NK-92 treated with Interleukin-12 subunit alpha and Interleukin-12 subunit beta, amount 100 ng/mL, for 24 hours (cell line): ENCODE measurements at places on chromosomes 7 and 10.
A peak's percentile ranks its signal among the peaks of the same experiment; 100 is the strongest.

- peak; percentile 5 for DNase-seq
Observed at GRCh38 chr10:74213571-74214162, 62.6 kb downstream of the ADK start.

DNA sequence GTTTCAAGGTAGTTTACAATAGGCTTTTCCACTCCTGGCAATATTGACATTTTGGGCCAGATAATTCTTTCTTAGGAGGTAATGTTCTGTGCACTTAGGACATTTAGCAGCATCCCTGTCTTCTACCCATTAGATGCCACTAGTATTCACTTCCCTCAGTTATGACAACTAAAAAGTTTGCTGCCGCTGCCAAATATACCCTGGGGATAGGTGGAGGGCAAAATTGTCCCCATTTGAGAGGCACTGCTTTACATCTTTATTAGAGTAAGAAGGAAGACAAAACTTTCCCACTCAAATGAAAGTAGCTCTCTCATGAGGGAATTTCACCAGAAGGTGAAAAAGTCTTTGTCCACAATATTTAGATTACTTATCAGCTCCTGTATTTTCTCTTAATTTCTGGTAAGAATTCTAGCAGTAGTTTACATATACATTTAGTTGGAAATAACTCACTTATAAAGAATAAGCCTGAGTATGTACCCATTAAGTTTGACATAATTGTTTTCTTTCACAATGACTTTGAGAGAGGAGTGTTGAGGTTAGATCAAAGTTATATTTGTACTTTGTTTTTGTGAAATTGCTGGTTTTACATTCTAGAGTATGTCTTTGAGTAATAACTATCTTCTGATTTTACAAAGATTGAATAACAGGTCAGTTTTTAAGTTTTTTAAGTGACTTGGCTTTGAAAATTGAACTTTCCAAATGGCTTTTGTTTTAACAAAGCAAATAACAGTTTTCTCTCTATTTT lies 46.0 kb downstream of the HELLS start:
- DNase-seq = no peak

DNA sequence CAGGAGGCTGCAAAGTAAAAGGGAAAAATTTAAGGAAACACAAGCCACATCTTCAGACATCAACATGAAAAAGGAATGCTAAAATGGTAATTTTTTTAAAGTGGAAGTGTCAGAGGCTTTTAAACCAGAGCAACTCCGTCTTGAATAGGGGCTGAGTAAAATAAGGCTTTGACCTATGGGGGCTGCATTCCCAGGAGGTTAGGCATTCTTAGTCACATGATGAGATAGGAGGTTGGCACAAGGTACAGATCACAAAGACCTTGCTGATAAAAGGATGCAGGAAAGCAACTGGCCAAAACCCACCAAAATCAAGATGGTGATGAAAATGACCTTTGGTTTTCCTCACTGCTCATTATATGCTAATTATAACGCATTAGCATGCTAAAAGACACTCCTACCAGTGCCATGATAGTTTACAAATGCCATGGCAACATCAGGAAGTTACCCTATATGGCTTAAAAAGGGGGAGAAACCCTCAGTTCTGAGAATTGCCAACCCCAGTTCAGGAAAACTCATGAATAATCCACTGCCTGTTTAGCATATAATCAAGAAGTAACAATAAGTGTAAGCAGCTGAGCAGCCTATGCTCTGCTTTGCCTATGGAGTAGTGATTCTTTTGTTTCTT lies 128.3 kb downstream of the SKAP2 start:
- no peak for DNase-seq

GRCh38 chr10:34535872-34536271 lies 279.2 kb downstream of the PARD3 start:
- DNase-seq = no peak

DNA sequence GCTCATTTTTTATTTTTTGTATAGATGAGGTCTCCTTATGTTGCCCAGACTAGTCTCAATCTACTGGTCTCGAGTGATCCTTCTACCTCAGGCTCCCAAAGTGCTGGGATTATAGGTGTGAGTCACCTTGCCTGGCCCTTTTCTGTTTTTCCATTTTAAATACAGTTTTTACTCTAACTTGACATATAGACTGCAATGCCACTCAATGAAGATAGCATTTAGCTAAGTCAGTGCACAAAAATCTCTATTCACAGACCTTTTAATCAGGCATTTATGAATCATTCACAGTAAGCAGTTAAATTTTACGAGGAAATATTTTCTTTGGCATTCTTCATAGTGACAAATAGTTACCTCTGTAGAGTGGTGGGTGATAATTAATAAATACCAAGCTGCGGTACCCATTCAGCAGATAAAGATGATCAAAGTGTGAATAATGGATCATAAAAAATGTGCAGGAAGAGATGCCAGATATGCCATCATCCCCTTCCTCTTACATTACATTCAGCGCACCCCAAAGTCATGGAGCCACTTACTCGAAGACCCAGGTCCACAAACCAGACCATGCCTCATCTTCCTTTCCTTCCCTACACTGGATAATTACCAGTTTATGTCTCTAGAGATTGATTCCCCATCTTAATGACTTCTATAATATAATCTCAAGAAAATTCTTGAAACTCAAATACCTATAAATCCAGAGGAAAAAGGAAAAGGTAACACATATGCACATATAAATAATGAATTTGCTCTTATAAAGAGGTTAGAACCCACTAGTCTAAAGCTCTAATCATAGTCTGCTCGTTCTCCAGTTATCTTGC lies 56.0 kb downstream of the UBE2H start:
- no peak for DNase-seq

GRCh38 chr7:156450473-156450872 lies 190.1 kb upstream of the RNF32 start:
- DNase-seq = no peak

DNA sequence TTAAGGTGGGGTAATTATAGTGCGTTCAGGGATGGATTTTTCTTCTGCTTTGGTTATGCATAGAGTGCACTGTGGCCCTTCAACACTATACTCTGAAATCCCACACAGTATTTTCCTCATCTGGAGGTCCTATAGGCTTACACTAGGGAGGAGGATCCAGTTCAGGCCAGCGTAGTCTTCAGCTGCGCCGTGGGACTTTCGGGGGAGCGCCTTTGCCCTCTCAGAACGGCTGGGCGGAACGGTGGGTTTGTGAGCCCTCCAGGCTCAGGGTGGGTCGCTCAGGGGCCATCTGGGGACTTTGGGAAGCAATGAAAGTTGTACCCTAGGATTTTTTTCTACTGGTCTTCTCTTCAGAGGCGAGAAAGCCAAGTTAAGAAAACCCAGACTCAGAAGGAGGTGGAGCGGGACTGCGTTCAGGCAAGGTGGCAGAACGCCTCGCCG lies 652 bp upstream of the VPS26A start:
- no peak for DNase-seq

- no peak for DNase-seq
Observed at GRCh38 chr10:43327171-43327570, 44.3 kb upstream of the FXYD4 start.

DNA sequence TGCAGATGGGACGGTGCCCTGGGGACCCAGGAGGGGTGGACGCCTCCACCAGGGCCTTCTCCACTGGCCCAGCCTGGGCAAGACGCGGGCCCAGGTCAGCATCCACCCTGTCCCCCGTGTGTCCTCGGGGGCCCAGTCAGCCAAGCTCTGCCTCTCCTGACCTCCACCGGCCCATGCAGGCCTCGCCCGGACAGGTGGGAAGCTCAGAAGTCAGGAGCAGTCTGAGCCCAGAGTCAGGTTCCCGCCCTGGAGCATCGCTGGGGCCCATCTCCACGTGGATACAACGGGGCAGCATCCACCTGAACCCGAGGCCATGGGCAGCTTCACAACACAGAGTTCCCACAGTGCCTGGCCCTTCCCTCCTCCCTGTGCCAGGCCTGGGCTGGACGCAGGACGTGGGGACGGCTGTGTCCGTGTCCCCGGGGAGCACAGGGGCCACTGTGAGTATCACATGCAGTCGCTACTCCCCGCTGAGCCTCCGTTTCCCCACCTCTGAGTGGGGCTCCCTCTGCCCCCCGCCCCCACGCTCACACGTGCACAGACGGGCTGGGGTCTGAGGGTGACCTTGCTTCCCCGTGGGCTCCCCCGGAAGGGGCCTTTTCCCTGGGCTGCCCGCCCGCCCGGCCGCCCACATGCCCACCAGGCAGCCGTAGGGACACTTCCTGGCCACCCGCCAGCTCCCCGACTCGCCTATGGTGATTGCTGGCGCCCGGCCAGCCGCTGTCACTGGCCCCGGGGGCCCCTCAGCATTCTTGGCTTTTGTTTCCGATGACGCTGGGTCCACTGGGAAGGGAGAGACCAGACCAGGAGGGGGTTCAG lies 64.3 kb downstream of the PDGFA start:
- DNase-seq = no peak

DNA sequence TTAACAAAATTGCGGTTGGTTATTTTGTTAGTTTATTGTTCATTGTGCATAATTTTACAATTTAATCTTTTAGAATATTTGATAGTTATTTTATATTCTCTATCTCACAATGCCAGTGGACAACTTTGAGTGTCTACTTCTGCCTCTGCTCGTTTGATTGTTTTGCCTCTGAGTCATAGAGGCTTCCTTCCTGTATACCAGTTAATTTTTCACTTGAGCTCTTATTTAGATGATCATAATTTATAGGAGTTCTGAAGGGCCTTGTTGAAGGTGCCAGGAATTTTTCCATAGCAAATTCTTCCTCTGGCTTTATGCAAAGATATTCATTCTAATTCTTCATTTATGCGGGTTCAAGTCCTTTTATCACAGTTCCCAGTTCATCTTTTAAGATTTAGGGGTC lies 5.2 kb upstream of the MALRD1 start:
- no peak for DNase-seq

DNA sequence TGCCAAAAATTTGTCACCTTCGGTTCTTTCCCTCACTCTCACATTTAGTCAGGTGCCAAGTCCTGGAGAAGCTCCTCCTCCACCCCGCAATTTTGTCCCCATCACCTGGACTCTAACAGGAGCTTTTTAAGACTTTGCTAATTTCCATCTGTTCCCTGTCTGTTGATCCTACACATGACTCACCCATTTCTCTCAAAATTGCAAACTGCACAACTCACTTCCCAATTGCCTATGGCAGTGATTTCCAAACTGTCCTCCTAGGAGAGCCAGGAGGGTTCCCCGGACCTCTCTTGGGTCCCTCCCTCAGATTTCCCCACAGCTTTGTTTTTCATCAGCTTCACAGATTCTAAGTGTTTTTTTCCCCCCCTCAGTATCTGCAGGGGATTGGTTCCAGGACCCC lies 120.3 kb downstream of the WNT2 start:
- no peak for DNase-seq

GRCh38 chr10:86217371-86218080 lies 149.1 kb downstream of the GRID1 start:
- DNase-seq = no peak

GRCh38 chr7:25069900-25070443 lies 55.1 kb downstream of the CYCS start:
- peak; percentile 8 for DNase-seq

DNA sequence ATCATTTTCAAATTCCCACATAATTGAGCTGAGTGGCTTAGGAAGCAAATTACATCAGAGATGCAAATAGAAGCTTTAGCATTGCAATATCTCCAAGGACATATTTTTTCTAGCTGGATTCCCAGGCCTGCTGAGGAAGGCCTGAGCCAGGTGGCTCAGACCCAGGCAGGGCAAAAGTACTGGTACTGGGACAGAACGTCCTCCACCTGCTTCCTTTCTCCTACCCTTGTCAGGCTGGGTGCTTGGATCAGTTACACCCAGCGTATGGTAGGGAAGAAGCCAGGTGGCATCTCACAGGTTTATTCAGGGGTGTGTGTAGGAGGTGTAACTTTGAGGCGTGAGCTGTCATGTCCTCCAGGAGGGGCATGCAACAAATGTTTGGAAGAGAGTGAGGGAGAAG lies 3.0 kb upstream of the PANK1 start:
- no peak for DNase-seq

DNA sequence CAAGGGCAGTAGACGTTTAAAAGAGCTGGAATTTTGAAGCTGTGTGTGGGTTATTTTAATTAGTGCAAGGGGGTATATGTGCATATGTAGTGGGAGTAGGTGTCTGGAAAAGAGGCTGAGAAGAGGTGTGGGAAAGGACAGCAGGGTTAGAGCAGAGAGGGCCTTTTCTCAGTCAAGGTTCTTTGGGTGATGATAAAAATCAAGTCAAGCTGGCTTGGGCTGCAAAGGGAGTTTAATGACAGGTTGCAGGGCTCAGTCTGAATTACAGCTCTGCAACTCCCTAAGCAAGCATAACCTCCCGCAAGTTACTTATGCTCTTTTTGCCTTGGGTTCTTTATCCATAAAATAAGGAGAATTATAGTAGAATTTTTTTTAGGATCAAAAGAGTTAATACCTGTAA lies 83.5 kb downstream of the RELN start:
- DNase-seq = no peak

- DNase-seq = no peak
Observed at GRCh38 chr10:33460505-33461294, 126.2 kb upstream of the NRP1 start.

DNA sequence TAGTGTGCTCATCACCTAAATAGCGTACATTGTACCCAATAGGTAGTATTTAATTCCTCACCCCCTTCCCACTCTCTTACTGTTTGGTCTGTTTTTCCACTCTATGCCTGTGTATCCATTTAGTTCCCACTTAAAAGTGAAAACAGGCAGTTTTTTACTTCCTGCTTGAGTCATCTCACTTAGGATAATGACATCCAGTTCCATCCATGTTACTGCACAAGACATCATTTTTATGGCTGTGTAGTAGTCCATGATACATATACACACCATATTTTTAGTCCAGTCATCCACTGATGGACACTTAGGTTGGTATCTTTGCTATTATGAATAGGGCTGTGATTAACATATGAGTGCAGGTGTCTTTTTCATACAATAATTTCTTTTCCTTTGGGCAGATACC lies 10.1 kb downstream of the STK17A start:
- DNase-seq = no peak

DNA sequence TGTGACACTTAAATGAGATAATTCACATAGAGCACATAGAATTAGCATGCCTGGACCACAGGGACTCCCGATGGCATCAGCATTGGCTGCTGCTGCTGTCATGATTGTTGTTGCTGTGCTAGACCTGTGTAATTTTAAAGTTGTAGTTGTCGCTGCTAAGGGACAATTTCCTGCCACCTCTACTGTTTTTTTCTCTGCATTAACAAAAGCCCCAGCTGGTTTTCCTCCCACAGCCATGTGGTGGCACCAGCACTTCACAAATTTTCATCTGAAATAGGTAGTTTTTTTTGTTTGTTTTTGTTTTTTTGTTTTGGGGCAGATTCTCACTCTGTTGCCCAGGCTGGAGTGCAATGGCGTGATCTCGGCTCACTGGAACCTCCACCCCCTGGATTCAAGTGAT lies 25.4 kb upstream of the PRXL2A start:
- peak; percentile 3 for DNase-seq

- DNase-seq = no peak
Observed at GRCh38 chr10:121753726-121754476, 155.7 kb upstream of the FGFR2 start.

- no peak for DNase-seq
Observed at GRCh38 chr7:80008039-80008438, 126.6 kb upstream of the GNAI1 start.

- DNase-seq = no peak
Observed at GRCh38 chr7:48636391-48637015, 287.8 kb upstream of the CDC14C start.

GRCh38 chr7:99514050-99514449 lies 9.6 kb downstream of the ZKSCAN5 start:
- DNase-seq = no peak
